Small intestine (tissue), 16 donors: ENCODE measurements at places on chromosomes 4 and X. TPM values are rescaled to one million over a fixed set of nuclear protein-coding genes. Genes with fewer than 3 reads are reported as not detected.
A peak's percentile ranks its signal among the peaks of the same experiment; 100 is the strongest.

DNA sequence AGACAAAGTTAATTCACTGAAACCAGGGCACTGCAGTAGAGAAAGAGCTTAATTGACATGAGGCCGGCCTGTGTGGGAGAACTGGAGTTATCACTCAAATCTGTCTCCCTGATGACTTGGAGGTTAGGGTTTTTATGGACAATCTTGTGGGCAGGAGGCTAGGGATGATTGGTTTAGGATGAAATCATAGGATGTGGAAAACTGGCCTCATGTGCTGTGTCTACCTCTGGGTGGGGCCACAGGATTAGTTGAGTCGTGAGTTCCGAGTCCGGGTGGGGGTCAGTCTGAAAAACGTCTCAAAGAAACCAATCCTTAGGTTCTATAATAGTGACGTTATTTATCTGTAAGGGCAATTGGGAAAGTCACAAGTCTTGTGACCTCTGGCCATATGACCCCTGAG, 68.1 kb downstream of the UCHL1 start:
- H3K27me3 ChIP-seq = no peaks in the 10 kb centered on the region
- DNase-seq = no peak
- no peaks in the 10 kb centered on the region for H3K4me1 ChIP-seq
- no peak overlapping the region for H3K4me3 ChIP-seq

DNA sequence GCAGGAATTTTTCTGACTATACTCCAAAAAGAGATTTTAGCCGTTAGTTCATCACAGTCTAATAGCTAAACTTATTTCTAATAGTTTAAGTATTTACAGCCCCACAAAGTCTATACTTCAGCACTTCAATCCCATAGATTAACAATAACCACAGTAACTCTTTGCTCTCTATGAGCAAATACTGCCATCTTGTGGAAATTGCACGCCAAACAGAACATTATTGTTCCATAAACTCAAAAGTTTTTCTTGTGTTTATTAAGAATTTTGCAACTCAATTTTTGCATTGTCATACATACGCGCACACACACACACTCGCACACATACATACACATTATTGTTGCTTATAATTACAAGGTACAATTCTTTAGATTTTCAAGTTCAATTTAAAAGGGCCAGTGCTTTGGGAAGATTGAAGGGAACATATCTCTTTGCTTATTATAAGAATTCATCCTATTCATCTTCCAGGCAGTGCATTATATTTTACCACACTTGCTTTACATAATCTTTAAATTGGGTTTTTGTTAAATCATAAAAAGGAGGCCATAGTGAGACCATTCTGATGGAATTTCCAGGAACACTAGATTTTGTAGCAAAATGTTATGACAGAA, 63.8 kb upstream of the ATOH1 start:
- H3K27me3 ChIP-seq = no peaks in the 10 kb centered on the region
- H3K36me3 ChIP-seq = no peaks in the 10 kb centered on the region
- DNase-seq = peak; percentile 67
- H3K4me3 ChIP-seq = no peak overlapping the region
- H3K27ac ChIP-seq = no peak overlapping the region

- H3K4me3 ChIP-seq = peak within 1 kb of the TSS; percentile 54
- peak within 1 kb of the TSS; percentile 78 for H3K27ac ChIP-seq
- DNase-seq = peak; percentile 91
- no peaks in the 10 kb centered on the region for H3K27me3 ChIP-seq
- peaks cover 4% of the 10 kb centered on the region for H3K4me1 ChIP-seq
- no peaks in the 10 kb centered on the region for H3K36me3 ChIP-seq
Measured at GRCh38 chr4:129095811-129096454, at the start of gene C4orf33. Gene C4orf33, plus strand, starts transcription at chr4:129096152. Its CDS starts 6,459 bp downstream, at chr4:129102611.

The SMIM20 gene
- 90.1 TPM for polyA plus RNA-seq

The UGDH gene
- polyA plus RNA-seq = 42.2 TPM

DNA sequence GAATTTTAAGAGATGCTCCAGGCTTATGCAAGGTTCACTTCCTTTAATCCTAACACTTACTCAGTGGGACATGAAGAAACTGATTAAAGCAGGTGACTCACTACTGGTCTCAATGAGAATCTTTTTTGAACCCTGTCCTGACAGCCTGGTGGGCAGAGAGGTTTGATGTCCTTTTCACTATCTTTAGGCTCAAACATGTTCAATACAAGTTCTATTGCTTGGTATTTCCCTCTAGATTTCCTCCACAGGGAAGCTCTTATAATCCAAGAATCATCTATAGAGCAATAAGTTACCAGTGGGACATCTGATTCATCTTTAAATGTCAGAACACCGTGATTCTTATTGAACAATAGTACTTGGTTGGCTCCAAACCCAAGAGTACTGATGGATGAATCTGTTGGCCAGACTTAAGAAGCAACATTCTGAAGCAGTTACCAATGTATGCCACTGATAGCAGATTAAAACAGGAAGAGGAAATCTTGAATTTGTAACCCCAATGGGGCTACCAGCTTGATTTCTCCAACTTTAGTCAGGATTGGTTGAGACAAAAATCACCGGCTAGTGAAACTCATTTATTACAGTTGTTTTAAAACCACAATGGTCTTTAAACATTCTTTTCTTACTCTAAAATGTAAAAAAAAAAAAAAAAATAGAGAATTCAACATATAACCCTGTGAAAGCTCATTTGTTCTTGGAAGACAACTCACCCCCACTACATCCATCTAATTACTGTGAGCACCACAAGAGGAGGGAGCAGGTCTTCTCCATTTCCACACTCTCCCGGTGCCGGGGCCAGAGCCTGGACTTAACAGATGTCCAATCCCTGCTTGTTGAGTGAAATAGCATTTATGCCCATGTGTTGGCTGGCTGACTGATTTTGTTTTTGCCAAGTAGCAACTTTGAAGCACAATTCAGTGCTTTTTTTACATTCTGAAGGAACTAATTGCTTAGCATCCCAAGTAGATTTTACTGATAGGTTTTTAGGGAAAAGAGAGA, 43.3 kb downstream of the FGFBP1 start:
- H3K4me1 ChIP-seq = no peaks in the 10 kb centered on the region
- H3K4me3 ChIP-seq = no peak overlapping the region
- DNase-seq = no peak
- no peaks in the 10 kb centered on the region for H3K27me3 ChIP-seq
- H3K36me3 ChIP-seq = no peaks in the 10 kb centered on the region
